ENCODE measurements at places on chromosomes 13 and 19. TPM values are rescaled to one million over a fixed set of nuclear protein-coding genes. Genes with fewer than 3 reads are reported as not detected.

DNA sequence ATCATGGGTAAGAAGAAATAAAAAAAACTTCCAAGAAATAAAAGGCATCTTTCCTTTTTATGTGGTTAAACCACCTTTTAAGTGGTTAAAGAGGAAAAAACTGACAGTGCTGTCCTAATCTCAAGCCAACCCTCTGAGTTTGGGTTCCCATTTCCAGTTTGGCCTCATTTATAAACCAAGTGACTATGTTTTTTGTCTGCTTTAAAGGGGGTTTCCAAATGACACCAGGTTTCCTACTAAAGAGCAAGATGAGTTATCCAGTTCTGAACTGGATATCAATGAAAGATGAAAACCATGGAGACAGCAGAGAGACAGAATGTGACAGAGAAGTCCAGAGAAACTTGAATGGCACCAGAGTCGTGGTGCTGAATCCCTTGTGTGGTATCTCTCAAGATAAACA lies 251.5 kb downstream of the ABCC4 start:
- no peaks in the 10 kb centered on the region for H3K27me3 ChIP-seq
- no peak overlapping the region for H3K4me3 ChIP-seq
- no peaks in the 10 kb centered on the region for H3K4me1 ChIP-seq
- no peak overlapping the region for H3K27ac ChIP-seq

DNA sequence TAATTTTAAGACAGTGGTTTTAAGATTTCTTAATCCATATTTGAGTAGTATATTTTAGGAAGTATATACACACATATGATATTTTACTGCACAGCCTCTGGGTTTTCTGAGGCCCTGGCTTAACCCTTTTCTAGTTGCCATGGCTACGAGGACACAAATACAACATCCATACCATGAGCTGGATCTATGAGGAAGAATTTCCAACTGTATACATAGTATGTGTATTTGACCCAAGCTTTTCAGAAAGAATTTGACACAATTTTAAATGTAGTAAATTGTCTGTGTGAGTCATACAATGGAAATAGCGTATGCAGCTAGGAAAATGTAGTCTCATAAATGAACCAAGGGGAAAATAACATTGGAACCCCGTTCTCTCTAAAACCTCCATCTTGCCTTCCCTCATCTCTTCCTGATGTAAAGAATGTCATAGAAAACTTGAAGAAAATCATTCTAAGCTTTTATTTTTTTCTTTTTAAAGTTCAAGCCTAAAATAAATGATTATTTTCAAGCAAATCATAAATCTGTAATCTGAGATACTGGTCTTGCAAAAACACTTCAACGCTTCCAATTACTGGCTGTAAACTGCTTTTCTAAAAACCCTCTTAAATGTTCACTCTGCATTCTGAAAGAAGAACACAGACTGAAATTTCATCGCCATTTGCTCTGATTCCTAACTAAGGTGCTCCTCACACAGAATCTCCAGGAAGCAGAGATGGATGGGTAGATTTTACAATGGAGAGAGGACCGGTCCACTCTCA lies 172.4 kb downstream of the LACC1 start:
- H3K27ac ChIP-seq = peak overlapping the region; percentile 61
- H3K27me3 ChIP-seq = no peaks in the 10 kb centered on the region
- DNase-seq = no peak
- peaks cover 30% of the 10 kb centered on the region for H3K4me1 ChIP-seq

DNA sequence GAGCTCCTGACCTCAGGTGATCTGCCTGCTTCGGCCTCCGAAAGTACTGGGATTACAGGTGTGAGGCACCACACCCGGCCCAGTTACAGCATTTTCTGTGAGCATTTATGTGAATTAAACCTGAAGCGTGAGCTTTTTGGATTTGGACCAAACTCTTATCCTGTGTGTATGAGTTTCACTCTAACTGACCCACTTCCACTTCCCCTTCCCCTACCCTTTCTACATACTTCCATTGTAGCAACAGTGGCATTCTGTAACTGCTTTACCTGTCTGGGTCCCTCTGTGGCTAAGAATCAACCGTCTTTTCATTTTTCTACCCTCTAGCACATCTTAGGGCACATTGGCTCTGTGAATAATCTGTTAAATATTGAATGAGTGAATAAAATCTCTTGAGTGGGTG lies 16.2 kb downstream of the FRY start:
- no peaks in the 10 kb centered on the region for H3K36me3 ChIP-seq
- no peak for DNase-seq
- H3K4me1 ChIP-seq = peaks cover 36% of the 10 kb centered on the region
- H3K27ac ChIP-seq = no peak overlapping the region
- no peak overlapping the region for H3K4me3 ChIP-seq
- no peaks in the 10 kb centered on the region for H3K27me3 ChIP-seq

GRCh38 chr13:44432650-44433049 lies 59.0 kb downstream of the SERP2 start:
- DNase-seq = no peak
- H3K4me1 ChIP-seq = peaks cover 19% of the 10 kb centered on the region

- peak overlapping the region; percentile 88 for H3K27ac ChIP-seq
- peaks cover 73% of the 10 kb centered on the region for H3K4me1 ChIP-seq
- peak; percentile 51 for DNase-seq
- no peaks in the 10 kb centered on the region for H3K36me3 ChIP-seq
Observed at GRCh38 chr13:114065926-114066774, 66.3 kb downstream of the RASA3 start.

Gene CBY2
- total RNA-seq = not detected

Gene KCNN4
- total RNA-seq = 3.6 TPM

All from lower lobe of right lung (tissue), 2 donors.